Thyroid gland (tissue), 4 donors: ENCODE measurements at places on chromosomes 7 and 10.
A peak's percentile ranks its signal among the peaks of the same experiment; 100 is the strongest.

GRCh38 chr7:69622960-69623359 is 24.7 kb downstream of the AUTS2 start:
- H3K36me3 ChIP-seq: no peaks in the 10 kb centered on the region
- H3K27me3 ChIP-seq: no peaks in the 10 kb centered on the region
- H3K27ac ChIP-seq: no peak overlapping the region

DNA sequence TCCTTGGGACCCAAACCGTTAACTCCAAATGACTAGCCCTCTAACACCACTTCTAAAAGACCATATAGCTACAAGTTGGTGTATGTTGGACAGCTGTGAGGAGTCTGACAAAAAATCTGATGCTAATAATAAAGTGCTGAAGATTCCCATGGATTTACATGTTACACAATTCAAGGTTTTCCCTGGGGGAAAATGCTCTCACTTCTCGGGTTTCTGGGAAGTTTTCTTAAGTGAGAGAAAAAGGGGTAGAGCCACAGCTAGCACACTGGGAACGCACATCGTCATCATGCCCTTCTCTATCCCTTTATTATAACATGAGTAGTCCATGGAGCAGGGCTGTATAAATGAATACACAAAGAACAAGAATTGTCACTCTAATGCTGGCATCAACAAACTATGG is 162.1 kb downstream of the CHCHD3 start:
- no peaks in the 10 kb centered on the region for H3K4me1 ChIP-seq
- no peak overlapping the region for H3K4me3 ChIP-seq
- no peaks in the 10 kb centered on the region for H3K27me3 ChIP-seq
- no peak overlapping the region for H3K27ac ChIP-seq
- no peaks in the 10 kb centered on the region for H3K36me3 ChIP-seq
- no peak for DNase-seq

GRCh38 chr10:31121757-31122577 is 90.3 kb upstream of the ZNF438 start:
- no peaks in the 10 kb centered on the region for H3K36me3 ChIP-seq
- peaks cover 6% of the 10 kb centered on the region for H3K4me1 ChIP-seq
- H3K4me3 ChIP-seq: no peak overlapping the region
- H3K27ac ChIP-seq: no peak overlapping the region

DNA sequence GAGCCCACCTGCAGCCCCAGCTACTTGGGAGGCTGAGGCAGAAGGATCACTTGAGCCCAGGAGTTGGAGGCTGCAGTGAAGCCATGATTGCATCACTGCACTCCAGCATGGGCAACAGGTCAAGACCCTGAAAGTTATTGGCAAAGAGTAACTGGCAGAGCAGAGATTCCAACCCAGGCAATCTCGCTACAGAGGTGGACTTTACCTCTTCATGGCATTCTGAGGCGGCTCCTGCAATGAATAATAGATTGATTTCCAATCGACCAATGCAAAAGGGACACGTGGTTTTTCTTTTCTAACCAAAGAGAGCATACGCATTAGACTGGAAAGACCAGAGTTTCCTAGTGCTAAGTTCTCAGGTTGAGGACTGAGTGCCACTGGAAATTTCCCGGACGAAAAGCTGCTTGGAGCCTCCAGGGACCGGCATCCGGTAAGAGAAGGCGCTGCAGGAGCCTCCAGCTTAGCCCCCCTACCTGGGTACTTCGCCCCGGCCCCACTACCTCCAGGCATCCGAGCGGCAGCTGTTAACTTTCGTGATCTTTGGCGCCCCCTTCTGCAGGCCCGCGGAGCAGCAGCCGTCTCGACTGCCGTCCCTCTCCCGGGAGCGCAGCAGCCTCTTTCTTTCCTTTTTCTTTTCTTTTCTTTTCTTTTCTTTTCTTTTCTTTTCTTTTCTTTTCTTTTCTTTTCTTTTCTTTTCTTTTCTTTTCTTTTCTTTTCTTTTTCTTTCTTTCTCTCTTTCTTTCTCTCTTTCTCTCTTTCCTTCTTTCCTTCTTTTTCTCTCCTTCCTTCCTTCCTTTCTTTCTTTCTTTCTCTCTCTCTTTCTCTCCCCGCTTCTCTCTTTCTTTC is 4.1 kb downstream of the MBLAC1 start:
- no peak overlapping the region for H3K4me3 ChIP-seq
- H3K36me3 ChIP-seq: no peaks in the 10 kb centered on the region
- no peaks in the 10 kb centered on the region for H3K27me3 ChIP-seq
- H3K27ac ChIP-seq: no peak overlapping the region
- peaks cover 14% of the 10 kb centered on the region for H3K4me1 ChIP-seq

DNA sequence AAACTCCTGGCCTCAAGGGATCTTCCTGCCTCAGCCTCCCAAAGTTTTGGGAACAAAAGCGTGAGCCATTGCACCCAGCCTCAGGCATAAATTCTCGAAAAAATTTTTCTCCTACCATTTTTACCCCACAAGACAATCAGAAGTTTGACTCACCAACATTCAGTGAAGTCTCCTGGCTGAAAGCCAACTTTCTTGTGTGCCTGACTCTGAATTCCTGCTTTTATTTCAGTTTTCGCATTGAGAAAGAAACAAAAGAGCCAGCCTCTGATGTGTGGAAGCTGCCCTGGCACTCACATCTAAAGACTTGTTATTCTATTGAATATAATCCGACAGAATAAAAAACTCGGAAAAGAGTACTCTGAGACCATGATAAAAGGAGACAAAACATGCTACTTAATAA is 402.9 kb downstream of the MAGI2 start:
- no peaks in the 10 kb centered on the region for H3K36me3 ChIP-seq
- peaks cover 25% of the 10 kb centered on the region for H3K4me1 ChIP-seq
- no peaks in the 10 kb centered on the region for H3K27me3 ChIP-seq
- DNase-seq: no peak

GRCh38 chr7:149790146-149790548 is 16.8 kb upstream of the ZNF467 start:
- H3K36me3 ChIP-seq: no peaks in the 10 kb centered on the region
- H3K27ac ChIP-seq: no peak overlapping the region
- no peak overlapping the region for H3K4me3 ChIP-seq
- H3K4me1 ChIP-seq: no peaks in the 10 kb centered on the region

DNA sequence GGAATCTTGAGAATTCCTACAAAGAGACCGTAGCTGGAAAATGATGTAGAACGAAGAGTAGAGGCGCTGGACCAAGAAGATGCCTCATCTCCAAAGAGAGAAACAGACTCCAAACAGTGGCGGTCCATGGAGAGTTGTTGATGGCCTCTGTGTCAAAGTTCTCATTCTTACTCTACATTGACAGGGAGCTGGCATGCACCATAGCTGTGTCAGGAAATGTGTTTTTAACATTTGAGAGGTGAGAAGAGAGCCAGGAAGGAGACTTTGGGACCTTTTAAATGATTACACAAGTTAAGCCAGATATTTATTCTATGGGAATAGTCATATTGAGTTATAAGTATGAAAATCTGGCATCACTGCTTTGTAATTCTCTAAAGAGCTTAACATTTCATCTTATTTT is 61.5 kb upstream of the FERD3L start:
- H3K36me3 ChIP-seq: no peaks in the 10 kb centered on the region
- H3K4me1 ChIP-seq: no peaks in the 10 kb centered on the region
- no peaks in the 10 kb centered on the region for H3K27me3 ChIP-seq
- H3K4me3 ChIP-seq: no peak overlapping the region

DNA sequence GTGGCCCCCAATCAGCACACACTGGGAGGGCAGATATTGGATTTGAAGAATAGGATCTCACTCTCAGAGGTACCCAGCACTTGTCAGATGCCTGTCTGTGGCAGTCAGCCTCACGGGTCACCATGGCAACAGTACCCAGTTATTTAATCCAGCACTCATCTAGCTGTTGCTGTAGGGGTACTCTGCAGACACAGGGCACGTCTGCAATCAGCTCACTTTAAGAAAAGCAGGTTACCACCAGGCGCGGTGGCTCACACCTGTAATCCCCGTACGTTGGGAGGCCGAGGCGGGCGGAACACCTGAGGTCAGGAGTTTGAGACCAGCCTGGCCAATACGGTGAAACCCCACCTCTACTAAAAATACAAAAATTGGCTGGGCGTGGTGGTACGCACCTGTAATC is 11.9 kb downstream of the SFXN4 start:
- no peak overlapping the region for H3K4me3 ChIP-seq
- no peak overlapping the region for H3K27ac ChIP-seq
- DNase-seq: no peak
- H3K4me1 ChIP-seq: no peaks in the 10 kb centered on the region
- no peaks in the 10 kb centered on the region for H3K27me3 ChIP-seq

DNA sequence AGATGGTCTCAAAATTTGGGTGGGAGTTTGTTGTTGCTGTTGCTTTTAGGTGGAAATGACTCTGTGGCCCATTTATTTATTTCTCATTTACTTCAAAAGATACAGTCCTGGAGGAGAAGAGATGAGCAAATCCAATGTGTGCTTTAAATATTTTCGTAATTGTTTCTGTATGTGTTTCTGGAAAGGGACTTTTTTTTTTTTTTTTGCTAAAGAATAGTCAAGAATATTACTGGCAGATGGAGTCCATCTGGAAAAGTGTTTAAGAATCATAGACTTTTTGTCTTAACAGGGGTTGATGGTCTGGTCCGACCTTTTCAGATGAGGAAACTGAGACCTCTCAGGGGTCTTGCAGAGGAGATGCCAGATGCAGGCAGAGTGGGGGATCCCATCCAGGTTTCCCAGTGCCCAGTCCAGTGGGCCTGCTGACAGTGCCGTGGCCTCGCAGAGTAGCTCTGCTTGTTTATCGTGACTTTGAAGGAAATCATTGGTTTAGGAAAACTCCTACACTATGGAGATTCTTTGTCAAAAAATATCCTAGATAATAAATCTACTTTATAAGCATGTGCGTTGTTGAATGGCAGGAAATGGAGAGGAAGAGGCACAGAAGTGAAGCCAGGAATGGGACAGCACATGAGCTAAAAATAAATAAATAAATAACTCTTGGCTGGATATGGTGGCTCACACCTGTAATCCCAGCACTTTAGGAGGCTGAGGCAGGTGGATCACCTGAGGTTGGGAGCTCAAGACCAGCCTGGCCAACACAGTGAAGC is 164.3 kb upstream of the SVIL start:
- peaks cover 17% of the 10 kb centered on the region for H3K4me1 ChIP-seq
- H3K27ac ChIP-seq: no peak overlapping the region
- DNase-seq: no peak
- no peaks in the 10 kb centered on the region for H3K27me3 ChIP-seq
- H3K36me3 ChIP-seq: no peaks in the 10 kb centered on the region

GRCh38 chr7:44633254-44634186 is 27.1 kb downstream of the OGDH start:
- H3K4me3 ChIP-seq: no peak overlapping the region
- H3K27ac ChIP-seq: peak overlapping the region; percentile 89
- H3K4me1 ChIP-seq: peaks cover 48% of the 10 kb centered on the region
- H3K36me3 ChIP-seq: no peaks in the 10 kb centered on the region
- H3K27me3 ChIP-seq: no peaks in the 10 kb centered on the region

GRCh38 chr7:30201161-30201666 is 66.4 kb downstream of the MTURN start:
- H3K36me3 ChIP-seq: no peaks in the 10 kb centered on the region
- no peak overlapping the region for H3K27ac ChIP-seq
- DNase-seq: no peak

- no peak for DNase-seq
- no peak overlapping the region for H3K27ac ChIP-seq
- no peaks in the 10 kb centered on the region for H3K4me1 ChIP-seq
- H3K27me3 ChIP-seq: no peaks in the 10 kb centered on the region
These were observed 109.1 kb upstream of the GRM3 start for GRCh38 chr7:86534641-86535040.

DNA sequence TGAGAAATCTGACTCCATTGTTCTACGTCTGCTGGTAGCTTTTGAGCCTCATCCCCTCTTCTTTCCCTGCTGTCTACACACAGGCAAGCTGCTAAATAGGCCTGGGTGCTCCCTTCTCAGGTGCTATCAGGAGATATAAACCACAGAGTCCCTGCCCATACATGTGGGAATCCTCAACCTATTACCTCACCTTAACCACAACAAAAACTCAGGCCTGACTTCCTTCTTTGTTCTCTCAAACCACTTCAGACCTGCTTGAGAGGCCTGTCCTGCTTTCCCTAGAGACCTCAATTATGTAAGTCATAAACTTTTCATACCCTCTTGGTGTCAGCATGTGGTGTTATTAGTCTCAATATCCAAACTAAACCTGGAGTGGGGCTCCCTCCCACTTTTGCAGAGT is 75.0 kb upstream of the MAGI2 start:
- no peaks in the 10 kb centered on the region for H3K27me3 ChIP-seq
- no peaks in the 10 kb centered on the region for H3K36me3 ChIP-seq
- H3K4me3 ChIP-seq: no peak overlapping the region
- no peak overlapping the region for H3K27ac ChIP-seq

DNA sequence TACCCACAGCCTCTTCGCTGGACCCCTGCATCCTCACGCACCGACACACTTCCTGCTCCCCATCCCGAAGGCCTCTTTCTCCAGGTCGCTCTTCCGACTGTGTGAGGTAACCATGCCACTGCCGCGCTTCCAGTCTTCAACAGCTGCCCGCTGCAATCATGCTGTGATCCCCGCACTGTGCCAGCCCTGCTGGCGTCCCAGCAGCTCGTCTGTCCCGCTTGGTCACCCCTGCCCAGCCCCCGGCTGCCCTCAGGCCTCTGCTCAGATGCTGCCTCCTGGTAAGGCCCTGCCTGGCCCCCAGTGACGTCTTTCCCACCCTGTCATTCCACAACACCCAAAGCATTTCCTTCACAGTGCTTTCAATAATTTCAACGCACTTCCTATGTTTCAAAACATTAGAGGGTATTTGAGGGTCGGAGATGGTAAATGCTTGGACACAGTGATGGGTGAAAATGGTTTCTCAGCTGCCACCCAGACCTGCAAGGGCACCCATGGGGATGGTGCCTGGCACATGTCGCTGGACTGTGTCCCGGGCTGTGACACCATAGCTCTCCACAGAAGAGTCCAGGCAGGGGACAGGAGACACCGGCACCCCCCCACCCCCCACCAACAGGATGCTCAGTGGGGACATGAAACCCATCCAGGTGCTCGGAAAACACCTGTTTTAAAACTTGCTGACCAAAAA is 125.2 kb downstream of the MAD1L1 start:
- no peak overlapping the region for H3K4me3 ChIP-seq
- no peaks in the 10 kb centered on the region for H3K27me3 ChIP-seq
- peak overlapping the region; percentile 9 for H3K27ac ChIP-seq
- H3K36me3 ChIP-seq: no peaks in the 10 kb centered on the region
- DNase-seq: no peak

- peaks cover 14% of the 10 kb centered on the region for H3K36me3 ChIP-seq
- DNase-seq: no peak
- H3K4me3 ChIP-seq: no peak overlapping the region
These were observed 1.9 kb downstream of the GSTK1 start for GRCh38 chr7:143265017-143265693.

DNA sequence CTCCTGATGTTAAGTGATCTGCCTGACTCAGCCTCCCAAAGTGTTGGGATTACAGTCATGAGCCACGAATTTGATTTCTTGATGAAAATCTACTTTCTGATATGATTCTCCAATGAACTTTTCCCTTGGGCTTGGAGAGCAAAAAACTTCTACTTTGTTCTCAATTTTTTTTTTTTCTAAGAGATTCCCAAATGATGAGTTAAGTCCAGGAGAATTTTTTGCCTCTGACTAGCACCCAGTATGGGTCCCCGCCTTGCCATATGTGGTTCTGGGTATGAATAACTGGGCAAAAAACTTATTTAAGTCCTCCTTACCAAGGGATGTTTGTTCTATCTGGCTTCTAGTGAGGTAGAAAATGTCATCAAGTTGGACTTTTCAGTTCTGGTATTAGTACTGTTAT is 147.9 kb upstream of the LYZL1 start:
- H3K27me3 ChIP-seq: no peaks in the 10 kb centered on the region
- peaks cover 18% of the 10 kb centered on the region for H3K4me1 ChIP-seq
- H3K36me3 ChIP-seq: no peaks in the 10 kb centered on the region
- H3K27ac ChIP-seq: no peak overlapping the region
- H3K4me3 ChIP-seq: no peak overlapping the region

GRCh38 chr10:109928475-109928891 is 5.2 kb upstream of the XPNPEP1 start:
- H3K4me1 ChIP-seq: peaks cover 10% of the 10 kb centered on the region
- H3K27me3 ChIP-seq: no peaks in the 10 kb centered on the region
- no peak overlapping the region for H3K27ac ChIP-seq
- no peak overlapping the region for H3K4me3 ChIP-seq
